Iris pigment epithelial cell (primary cell): ENCODE measurements at places on chromosomes 3 and 15.

- DNase-seq: peak; percentile 55
Measured at GRCh38 chr15:60137711-60138396, 133.7 kb downstream of the FOXB1 start.

DNA sequence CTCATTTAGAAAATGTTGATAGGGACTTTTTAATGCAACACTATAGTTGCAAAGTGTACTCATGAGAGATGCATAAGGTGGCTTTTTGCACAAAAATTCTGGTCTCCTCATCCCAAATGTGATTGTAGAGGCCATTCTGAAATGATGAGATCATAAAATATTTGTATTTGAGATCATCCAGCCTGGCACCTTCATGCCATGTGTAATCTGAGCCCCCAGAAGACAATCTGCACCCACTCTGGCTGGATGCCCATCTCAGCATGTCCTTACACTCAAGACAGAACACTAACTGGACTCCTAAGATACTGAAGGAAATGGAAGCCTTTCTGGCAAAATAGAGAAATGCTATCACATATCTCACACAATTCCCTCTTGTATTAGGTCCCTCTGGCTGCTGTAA, 49.2 kb downstream of the SLC7A14 start:
- no peak for DNase-seq

- DNase-seq: no peak
Measured at GRCh38 chr15:61654002-61654740, 406.1 kb downstream of the VPS13C start.

DNA sequence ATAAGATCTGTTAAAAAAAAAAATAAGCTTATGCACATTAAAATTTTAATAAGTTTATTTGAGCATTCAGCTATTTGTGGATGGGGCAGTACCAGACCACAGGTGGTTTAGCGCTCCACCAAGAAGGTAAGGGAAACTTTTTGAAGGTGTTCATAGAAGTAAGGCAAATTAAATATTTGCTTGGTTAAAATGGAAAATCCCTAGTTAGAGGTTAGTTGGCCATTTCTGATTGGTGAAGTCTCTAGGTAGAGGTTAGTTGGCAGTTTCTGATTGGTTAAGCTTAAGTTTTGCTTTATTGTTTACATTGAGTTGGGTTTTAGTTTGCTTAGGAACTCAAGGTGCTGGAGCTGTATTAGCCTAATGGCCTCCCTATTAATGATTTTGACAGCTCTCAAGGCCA, 30.7 kb downstream of the SCN11A start:
- no peak for DNase-seq

DNA sequence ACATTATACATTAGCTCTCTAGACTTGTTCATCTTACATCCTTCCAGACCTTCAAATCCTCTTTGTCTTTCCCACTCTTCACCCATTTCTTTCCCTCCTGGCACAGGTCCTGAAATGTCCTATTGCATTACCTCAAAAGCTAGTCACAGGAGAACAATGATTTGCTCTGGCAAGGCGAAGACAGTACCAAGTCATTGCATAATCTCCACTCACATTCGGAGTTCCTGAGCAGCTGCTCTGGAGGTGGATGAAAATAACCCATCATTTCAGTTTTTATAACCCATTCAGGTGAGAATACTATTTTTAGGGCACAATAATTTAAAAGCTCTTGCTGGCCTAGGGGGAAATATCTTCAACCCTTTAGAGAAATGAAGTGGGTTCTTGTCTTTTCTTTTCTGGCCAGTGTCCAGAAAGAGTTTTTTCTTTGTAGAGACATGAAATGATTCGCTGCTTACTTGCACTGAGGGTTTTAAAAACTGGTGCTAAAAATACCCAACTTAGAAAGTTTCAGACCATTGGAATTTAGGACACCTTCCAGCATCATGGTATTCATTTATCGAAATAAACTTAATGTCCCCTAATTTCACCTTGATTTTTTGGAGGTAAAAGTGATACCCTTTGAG, 23.4 kb upstream of the DYNC1LI1 start:
- DNase-seq: peak; percentile 69

DNA sequence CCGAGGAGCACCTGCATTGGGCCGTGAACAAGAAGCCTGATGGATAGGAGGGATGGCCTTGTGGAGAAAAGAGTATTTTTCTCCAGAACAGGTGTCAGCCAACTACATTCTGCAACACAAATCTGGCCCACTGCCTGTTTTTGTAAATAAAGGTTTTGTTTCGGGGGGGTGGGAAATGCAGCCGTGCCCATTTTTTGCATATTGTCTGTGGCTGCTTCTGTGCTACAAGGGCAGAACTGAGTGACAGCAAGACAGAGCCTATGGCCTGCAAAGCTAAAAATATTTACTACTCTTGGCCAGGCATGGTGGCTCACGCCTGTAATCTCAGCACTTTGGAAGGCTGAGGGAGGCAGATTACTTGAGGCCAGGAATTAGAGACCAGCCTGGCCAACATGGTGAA, 95.9 kb upstream of the AKAP13 start:
- DNase-seq: no peak

DNA sequence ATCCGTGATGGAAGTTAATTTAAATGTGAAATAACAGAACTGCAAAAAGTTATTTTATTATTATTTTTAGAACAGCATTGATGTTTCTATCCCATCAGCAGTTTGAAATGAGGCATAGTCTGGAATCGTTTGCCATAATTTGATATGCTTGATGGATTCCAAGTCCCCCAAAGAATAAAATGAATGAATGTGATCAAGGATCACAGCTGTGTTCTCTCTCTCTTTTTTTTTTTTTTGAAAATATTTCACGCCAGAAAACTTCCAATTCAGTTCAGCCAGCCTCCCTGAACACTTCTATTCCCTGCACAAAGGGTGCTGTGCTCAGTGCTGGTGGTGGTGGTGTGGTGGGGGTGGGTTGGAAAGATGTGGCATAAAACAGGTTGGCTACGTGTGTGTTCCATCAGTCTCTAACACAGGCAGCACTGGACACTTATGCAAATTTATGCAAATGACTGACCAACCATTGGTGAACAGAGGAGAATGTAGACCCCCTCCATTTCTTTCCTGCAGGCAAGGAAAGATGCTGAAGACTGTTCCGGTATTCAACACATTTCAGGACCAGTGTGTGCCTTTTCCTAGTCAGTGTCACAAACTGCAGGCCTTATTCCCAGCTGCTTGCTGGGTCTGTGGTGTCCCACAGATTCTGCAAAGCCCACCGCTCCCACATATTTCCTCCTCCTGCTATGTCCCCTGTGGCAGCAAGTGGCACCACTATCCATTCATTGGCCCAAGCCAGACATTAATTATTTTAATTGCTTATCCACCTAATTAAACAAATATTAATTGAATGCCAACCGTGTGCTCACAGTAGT, 10.6 kb downstream of the ARNT2 start:
- no peak for DNase-seq

GRCh38 chr3:133661454-133662277, at the start of gene TOPBP1:
TOPBP1 (minus strand) TSS chr3:133661941; CDS start chr3:133661127, 814 bp downstream.
- peak; percentile 60 for DNase-seq

- no peak for DNase-seq
Measured at GRCh38 chr3:139940622-139941021, 5.6 kb downstream of the CLSTN2 start.

GRCh38 chr3:52495777-52496602, 852 bp downstream of the STAB1 start:
- DNase-seq: peak; percentile 62

GRCh38 chr15:71314956-71315537, 199.8 kb downstream of the THSD4 start:
- DNase-seq: no peak

- DNase-seq: no peak
Measured at GRCh38 chr3:195207731-195208130, 63.2 kb downstream of the XXYLT1 start.

- DNase-seq: no peak
Measured at GRCh38 chr3:13148126-13148525, 74.9 kb upstream of the IQSEC1 start.

DNA sequence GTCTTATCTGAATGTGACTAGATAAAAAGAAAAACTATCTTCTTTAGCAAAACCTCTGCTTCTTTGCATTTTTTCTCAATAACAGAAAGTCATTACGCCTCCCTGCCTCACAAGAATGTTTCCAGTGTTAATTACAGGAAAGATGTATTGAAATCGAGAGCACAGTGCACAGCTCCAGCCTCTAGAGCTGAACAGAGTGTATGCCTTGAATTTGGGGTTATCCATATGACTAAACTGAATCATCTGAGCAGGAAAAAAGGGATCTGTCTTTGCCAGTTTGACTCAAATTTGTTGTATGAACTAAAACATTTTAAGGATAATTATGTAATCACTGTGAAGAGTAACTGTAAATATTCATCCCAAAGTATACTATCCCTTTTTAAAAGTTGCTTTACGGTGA, 149.1 kb upstream of the CGNL1 start:
- DNase-seq: no peak

DNA sequence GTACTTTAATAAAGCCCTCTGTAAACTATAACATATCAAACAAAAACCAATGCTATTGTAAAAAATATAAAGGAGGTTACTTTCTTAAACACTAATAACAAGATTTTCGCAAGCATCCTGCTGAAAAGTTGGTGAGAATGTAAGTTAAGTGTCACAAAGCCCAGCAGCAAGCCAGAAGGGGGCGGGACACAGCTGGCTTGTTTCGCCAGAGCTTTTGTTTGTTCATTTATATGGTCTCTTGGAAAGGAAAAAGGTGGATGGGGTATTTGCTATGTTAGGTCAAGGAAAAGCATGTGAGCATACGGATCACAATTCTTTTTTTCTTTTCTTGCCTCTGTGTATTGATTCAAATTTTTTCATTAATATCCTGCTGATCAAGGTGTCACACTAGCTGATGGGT, 59.9 kb downstream of the HACD2 start:
- no peak for DNase-seq

DNA sequence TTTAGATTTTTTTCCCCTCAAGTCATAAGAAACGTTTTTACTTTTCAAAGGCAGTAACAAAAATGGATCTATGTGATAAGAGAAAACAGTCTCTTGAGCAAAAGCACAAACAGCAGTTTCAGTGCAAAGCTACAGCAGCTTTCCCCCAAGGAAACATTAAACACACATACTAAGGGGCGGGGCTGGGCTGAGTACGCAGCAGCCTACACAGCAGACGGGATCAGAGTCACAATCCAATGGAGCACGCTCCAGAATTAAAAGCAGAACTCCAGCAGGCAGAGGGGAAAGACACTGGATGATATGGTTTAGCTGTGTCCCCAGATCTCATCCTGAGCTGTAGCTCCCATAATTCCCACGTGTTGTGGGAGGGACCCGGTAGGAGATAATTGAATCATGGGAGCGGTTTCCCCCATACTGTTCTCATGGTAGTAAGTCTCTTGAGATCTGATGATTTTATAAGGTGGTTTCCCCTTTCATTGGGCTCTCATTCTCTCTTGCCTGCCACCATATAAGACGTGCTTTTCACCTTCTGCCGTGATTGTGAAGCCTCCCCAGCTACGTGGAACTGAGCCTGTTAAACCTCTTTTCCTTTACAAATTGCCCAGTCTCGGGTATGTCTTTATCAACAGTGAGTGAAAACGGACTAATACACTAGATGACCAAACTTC, 116.2 kb upstream of the SLCO3A1 start:
- DNase-seq: no peak

- peak; percentile 94 for DNase-seq
Measured at GRCh38 chr3:128487813-128488635, 5.0 kb downstream of the GATA2 start.
